ENCODE measurements at places on chromosomes 11 and 22. TPM values are rescaled to one million over a fixed set of nuclear protein-coding genes. Genes with fewer than 3 reads are reported as not detected.

The OR8D1 gene
- polyA plus RNA-seq, result not detected

DNA sequence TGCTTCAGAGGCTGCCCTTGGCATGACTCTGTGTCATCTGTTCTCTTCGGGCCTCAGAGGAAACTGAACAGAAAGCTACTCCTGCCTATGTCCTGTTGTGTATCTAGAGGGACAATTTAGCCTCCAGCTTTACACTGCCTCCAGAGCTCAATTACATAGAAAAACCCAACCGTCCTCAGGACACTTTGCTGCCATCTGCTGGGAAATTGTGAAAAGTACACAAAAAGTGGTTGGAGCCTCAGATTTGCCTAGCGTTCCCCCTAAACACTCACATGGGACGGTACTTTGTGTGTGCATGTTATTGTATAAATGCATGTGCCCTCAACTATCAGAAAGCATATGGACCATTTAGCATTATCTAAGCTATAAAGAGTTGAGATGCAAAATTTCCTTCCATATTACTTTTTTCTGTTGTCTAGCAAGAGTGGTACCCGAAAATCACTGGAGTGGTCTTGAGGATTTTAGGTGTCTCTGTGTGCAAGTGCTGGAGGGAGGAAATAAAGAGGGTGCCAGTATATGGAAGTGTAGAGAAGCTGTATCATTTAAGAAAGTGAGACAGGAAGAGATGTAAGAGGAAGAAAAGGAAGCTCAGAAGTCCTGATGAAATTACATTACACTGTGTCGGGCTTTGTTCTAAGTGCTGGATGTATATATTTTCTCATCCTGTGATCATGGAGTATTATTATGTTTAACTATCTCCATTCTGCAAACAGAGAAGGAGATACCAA is 8.7 kb upstream of the MS4A4E start:
- no peaks in the 10 kb centered on the region for H3K4me1 ChIP-seq
- no peak for DNase-seq
- H3K27ac ChIP-seq, result no peak overlapping the region

The UCP3 gene
- polyA plus RNA-seq, result 8.9 TPM

The PGA5 gene
- polyA plus RNA-seq, result not detected

DNA sequence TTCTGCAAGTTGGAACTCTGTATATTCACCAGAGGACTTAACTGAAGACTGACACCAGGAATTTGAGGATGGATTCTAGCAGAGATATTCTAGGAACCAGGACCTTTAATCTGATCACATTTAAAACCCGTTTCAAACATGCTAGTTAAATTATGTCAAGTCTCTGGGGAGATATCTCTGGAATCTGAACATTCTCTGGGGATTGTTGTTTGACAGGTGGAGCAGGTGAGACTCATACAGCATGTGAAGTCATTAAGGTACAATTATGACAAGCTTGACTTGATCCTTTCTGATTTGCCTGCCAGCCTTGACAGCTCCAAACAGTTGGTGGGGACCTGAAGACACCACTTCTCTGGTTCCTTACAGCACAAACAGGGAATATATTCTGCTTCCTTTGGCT is 100.3 kb downstream of the FAT3 start:
- H3K27me3 ChIP-seq, result no peaks in the 10 kb centered on the region
- H3K27ac ChIP-seq, result no peak overlapping the region
- no peak for DNase-seq
- H3K36me3 ChIP-seq, result no peaks in the 10 kb centered on the region
- no peaks in the 10 kb centered on the region for H3K4me1 ChIP-seq

DNA sequence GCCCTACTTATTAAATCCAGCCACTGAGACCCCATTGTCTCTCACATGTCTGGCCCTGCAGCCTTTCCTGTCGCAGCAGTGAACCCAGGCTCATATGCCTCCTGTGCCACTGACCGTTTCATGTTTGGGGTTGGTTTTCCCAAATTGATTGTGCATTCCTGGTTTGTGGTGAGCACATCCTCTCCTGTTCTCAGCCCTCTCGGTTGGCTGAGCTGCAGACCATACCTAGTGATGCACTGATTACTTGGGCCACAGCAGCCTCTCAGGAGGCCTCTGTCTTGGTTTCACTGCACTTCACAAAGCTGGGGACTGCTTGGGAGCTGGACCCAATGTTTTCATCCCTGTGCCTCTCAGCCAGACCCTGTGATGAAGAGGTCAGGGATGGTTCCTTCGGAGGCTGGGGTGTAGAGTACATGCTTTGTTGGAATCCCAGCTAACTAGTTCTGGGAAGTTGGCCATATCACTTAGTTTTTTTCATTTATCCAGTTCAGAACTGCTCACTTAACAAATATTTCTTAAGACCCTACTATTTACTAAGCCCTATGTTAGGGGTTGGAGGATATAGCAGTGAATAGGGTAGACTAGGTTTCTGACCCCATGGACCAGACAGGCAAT is 30.9 kb downstream of the PARVA start:
- no peaks in the 10 kb centered on the region for H3K36me3 ChIP-seq
- DNase-seq, result no peak
- H3K4me3 ChIP-seq, result no peak overlapping the region

DNA sequence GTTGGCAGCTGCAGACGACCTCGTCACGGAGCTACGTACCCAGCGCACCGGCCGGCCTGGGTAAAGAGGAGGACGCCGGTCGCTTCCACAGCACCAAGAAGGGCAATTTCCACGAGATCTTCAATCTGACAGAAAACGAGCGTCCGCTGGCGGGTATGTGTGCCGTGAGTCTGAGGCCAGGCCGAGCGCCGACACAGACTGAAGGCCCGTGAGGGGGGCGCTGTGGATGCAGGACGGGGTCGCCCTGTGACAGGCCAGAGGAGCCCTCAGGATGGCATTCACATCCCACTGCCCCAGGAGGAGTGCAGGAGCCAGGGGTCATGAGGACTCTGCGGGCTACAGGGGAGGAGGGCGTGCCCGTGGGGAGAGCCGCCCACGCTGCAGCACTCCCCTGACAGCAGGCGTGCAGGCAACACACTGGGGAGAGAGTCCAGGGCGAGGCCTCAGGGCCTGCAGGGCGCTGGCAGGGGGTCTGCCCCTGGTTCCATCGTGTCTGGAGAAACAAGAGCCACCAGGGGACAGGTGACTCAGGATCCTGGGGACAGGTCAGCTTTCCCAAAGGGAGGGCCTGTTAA is 53.6 kb downstream of the GRAMD4 start:
- H3K36me3 ChIP-seq, result peaks cover 47% of the 10 kb centered on the region
- peaks cover 32% of the 10 kb centered on the region for H3K4me1 ChIP-seq
- peak overlapping the region; percentile 11 for H3K4me3 ChIP-seq
- no peak for DNase-seq
- peak overlapping the region; percentile 65 for H3K27ac ChIP-seq

GRCh38 chr11:132051704-132052103 is 681.3 kb downstream of the NTM start:
- H3K4me1 ChIP-seq, result no peaks in the 10 kb centered on the region
- DNase-seq, result no peak
- H3K4me3 ChIP-seq, result no peak overlapping the region
- H3K36me3 ChIP-seq, result no peaks in the 10 kb centered on the region
- no peaks in the 10 kb centered on the region for H3K27me3 ChIP-seq
- H3K27ac ChIP-seq, result no peak overlapping the region

The DRICH1 gene
- 0.37 TPM for polyA plus RNA-seq

The SCUBE2 gene
- polyA plus RNA-seq, result not detected

DNA sequence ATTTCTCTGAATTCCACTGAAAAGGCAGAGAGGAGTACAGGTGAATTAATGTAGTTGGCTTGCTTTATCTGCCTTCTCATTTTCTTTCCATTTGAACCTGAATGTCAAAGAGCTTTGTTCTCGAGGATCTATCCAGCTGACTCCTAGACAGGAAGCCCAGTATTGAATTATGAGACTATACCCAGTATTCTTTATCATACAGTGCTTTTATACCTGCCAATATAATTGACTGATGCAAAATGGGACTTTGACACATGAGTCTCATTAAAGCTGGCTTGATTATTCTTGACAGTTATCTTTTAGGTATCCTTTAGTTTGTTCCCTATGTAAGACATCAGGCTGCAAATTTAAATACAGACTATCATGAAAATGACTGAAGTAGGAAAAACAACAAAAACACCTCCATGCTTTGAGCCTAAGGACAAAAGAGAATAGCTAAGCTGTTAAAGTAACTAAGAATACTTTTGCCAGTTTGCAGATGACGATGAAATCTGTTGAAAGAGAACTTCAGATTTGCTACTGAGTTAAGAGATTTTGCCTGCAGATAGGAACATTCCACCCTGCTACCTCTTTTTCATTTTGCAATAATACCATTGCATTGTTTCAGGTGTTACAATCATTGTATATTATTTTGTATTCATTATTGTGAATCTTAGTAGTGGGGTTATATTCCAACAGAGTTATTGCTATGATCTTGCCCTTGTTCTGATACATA is 117.1 kb downstream of the ENTHD1 start:
- H3K27ac ChIP-seq, result no peak overlapping the region
- H3K36me3 ChIP-seq, result no peaks in the 10 kb centered on the region
- no peaks in the 10 kb centered on the region for H3K27me3 ChIP-seq
- H3K4me3 ChIP-seq, result no peak overlapping the region
- no peak for DNase-seq

GRCh38 chr11:17333799-17334586 is 17.6 kb upstream of the NCR3LG1 start:
- no peak for DNase-seq
- no peak overlapping the region for H3K27ac ChIP-seq
- H3K36me3 ChIP-seq, result no peaks in the 10 kb centered on the region

The GAB4 gene
- not detected for polyA plus RNA-seq

GRCh38 chr22:19509923-19510322 is 14.3 kb downstream of the CLDN5 start:
- no peak overlapping the region for H3K27ac ChIP-seq
- peaks cover 6% of the 10 kb centered on the region for H3K4me1 ChIP-seq
- H3K36me3 ChIP-seq, result no peaks in the 10 kb centered on the region

GRCh38 chr22:33658775-33659174 is 261.5 kb downstream of the LARGE1 start:
- no peak overlapping the region for H3K4me3 ChIP-seq
- no peaks in the 10 kb centered on the region for H3K36me3 ChIP-seq
- DNase-seq, result no peak
- H3K27ac ChIP-seq, result no peak overlapping the region
- peaks cover 6% of the 10 kb centered on the region for H3K4me1 ChIP-seq

The KCNE3 gene
- polyA plus RNA-seq, result 0.35 TPM

DNA sequence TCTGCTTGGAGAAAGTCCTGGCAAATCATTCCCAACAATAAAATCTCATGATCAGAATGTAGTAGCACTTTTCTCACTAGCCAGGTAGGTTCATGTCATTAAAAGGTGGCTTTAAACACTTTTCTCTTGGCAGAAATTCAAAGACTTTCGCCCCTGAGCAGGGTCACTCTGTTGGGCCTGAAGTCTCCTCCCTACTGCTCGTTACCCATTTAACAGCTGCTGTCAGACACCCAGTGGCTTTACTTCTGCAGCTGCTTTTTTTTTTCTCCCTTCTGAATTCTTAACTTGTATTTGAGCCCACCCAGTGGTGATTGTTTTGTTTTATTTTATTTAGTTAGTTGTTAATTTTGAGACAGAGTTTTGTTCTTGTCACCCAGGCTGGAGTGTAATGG is 25.0 kb downstream of the ARHGAP8 start:
- no peak for DNase-seq
- no peak overlapping the region for H3K27ac ChIP-seq
- no peak overlapping the region for H3K4me3 ChIP-seq

The LRRC56 gene
- 11.8 TPM for polyA plus RNA-seq

The FAM83F gene
- not detected for polyA plus RNA-seq

DNA sequence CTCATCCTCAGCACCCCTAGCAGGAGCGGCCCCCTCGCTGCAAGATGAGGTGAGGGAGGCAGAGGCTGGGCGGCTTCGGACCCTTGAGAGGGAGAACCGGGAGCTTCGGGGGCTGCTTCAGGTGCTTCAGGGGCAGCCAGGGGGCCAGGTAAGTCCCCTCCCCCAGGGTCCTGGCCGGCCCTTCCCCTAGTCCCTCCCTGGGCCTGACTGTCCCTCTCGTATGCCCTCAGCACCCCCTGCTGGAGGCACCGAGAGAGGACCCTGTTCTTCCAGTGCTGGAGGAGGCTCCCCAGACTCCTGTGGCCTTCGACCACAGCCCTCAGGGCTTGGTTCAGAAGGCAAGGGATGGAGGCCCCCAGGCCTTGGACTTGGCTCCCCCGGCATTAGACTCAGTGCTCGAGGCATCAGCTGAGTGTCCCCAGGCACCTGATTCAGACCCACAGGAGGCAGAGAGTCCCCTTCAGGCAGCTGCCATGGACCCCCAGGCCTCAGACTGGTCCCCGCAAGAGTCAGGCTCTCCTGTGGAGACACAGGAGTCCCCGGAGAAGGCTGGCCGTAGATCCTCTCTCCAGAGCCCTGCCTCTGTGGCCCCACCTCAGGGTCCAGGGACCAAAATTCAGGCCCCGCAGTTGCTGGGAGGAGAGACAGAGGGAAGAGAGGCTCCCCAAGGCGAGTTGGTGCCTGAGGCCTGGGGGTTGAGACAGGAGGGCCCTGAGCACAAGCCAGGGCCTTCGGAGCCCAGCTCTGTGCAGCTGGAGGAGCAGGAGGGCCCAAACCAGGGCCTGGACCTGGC is 4.0 kb downstream of the CCDC88B start:
- no peak overlapping the region for H3K4me3 ChIP-seq
- no peak overlapping the region for H3K27ac ChIP-seq
- H3K36me3 ChIP-seq, result peaks cover 33% of the 10 kb centered on the region
- no peak for DNase-seq

DNA sequence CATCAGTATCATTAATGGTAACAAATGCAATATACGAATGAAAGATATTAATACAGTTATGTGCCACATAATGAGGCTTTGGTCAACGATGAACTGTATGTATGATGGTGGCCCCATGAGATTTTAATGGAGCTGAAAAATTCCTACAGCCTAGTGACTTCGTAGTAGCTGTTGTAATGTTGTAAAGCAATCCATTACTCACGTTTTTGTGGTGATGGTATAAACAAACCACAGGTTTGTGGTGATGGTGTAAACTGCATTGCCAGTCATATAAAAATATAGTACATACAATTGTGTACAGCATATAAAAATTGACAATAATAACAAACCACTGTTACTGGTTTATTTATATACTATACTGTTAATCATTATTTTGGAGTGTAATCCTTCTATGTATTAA is 27.4 kb upstream of the GRIA4 start:
- H3K27me3 ChIP-seq, result no peaks in the 10 kb centered on the region
- no peaks in the 10 kb centered on the region for H3K36me3 ChIP-seq

The CCS gene
- polyA plus RNA-seq, result 162 TPM

The RFPL2 gene
- 0.09 TPM for polyA plus RNA-seq

Measured in B cell (primary cell).